ENCODE measurements at places on chromosomes 13 and 19.

DNA sequence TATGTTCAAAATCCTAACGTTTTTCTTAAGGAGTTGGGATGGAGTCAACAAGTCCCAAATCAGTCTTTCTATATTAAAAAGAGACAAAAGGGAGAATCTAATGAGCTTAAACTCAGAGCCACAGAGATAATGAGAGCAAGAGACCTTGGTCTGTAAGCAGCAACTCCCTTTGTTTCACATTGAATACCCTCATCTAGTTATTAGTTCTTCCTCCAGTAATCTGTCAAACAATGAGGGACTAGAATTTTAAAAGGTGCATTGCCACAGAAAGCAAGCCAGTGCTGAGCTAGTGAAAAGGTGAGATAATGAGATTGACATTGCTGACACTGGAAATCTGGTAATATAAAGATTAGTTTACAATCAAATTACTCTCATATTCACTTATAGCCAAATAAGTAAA is 718.6 kb downstream of the DACH1 start:
- no peaks in the 10 kb centered on the region for H3K4me1 ChIP-seq
- no peak for DNase-seq
- H3K27ac ChIP-seq: no peak overlapping the region
- no peaks in the 10 kb centered on the region for H3K36me3 ChIP-seq
- H3K4me3 ChIP-seq: no peak overlapping the region

- H3K27me3 ChIP-seq: no peaks in the 10 kb centered on the region
- no peaks in the 10 kb centered on the region for H3K4me1 ChIP-seq
- no peak overlapping the region for H3K27ac ChIP-seq
- no peaks in the 10 kb centered on the region for H3K36me3 ChIP-seq
- no peak for DNase-seq
Measured at GRCh38 chr13:38141792-38142191, 207.9 kb upstream of the UFM1 start.

DNA sequence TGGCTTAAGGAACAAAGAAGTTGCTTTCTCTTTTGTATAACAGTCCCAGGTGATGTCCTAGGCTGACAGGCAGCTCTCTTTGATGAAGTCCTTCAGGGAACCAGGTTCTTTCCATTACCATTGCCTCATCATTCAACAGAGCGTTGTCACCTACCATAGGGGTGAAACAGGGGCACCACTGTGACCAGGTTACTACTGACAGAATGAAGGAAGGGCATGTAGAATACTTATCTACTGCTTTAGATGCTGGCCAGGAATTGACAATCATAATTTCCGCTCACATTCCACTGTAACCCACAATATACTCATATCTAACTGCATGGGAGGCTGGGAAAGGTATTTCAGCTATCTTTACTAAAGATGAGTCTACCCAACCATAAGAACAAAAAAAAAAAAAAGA is 148.0 kb upstream of the FNDC3A start:
- H3K27ac ChIP-seq: no peak overlapping the region
- no peak overlapping the region for H3K4me3 ChIP-seq
- H3K4me1 ChIP-seq: peaks cover 17% of the 10 kb centered on the region
- peaks cover 10% of the 10 kb centered on the region for H3K36me3 ChIP-seq
- no peak for DNase-seq

- no peak overlapping the region for H3K27ac ChIP-seq
- H3K4me1 ChIP-seq: peaks cover 11% of the 10 kb centered on the region
- no peaks in the 10 kb centered on the region for H3K27me3 ChIP-seq
- peaks cover 29% of the 10 kb centered on the region for H3K36me3 ChIP-seq
Measured at GRCh38 chr19:887599-887998, 5.4 kb downstream of the MED16 start.

DNA sequence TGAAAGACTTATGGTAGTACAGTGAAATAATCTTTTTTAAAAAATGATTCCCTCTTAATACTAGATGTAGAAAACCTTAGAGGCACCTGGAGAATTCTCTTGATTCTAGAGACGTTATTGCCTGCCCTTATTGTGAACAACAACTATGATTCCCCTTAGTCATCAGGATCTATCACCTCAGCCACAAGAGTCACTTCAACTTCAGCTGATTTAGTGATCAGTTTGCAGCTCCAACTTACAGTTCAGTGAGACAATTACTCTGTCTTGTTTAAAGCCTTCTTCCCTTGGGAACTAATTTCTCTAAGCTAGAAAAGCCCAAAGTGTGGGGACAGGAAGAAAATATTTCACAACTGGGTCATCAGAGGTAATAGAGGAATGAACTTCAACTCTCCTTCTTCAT is 254.3 kb upstream of the SLITRK1 start:
- H3K27me3 ChIP-seq: no peaks in the 10 kb centered on the region
- H3K27ac ChIP-seq: peak overlapping the region; percentile 87
- H3K4me3 ChIP-seq: peak overlapping the region; percentile 30
- H3K36me3 ChIP-seq: no peaks in the 10 kb centered on the region
- peaks cover 23% of the 10 kb centered on the region for H3K4me1 ChIP-seq

- no peaks in the 10 kb centered on the region for H3K27me3 ChIP-seq
- H3K36me3 ChIP-seq: peaks cover 34% of the 10 kb centered on the region
- peak overlapping the region; percentile 78 for H3K27ac ChIP-seq
- H3K4me3 ChIP-seq: no peak overlapping the region
- H3K4me1 ChIP-seq: peaks cover 85% of the 10 kb centered on the region
Measured at GRCh38 chr19:19602136-19602712, 16.3 kb downstream of the PBX4 start.

DNA sequence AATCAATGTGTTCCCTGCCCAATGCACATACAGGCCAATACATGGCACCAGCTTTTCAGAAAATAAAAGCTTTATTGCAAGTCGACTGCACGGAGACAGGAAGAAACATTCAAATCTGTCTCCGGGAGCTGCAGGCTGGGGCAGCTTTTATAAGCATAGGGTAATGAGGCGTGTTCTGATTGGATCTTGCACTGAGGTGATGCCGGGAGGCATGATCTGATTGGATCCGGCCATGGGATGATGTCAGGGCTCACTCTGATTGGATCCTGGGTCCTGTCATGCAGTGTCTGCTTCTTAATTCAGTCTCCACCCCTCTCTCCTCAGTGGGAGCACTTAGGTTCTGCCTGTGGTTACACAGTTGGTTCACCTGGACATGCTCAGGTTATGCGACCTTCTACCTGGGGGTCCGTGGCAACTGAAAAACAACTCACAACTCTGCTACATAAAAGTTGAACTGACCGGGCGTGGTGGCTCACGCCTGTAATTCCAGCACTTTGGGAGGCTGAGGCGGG is 11.8 kb upstream of the FBN3 start:
- DNase-seq: peak; percentile 29
- no peaks in the 10 kb centered on the region for H3K36me3 ChIP-seq
- H3K4me3 ChIP-seq: no peak overlapping the region
- H3K4me1 ChIP-seq: peaks cover 9% of the 10 kb centered on the region
- no peak overlapping the region for H3K27ac ChIP-seq

- no peak for DNase-seq
- H3K36me3 ChIP-seq: no peaks in the 10 kb centered on the region
- H3K27me3 ChIP-seq: no peaks in the 10 kb centered on the region
- no peaks in the 10 kb centered on the region for H3K4me1 ChIP-seq
- H3K4me3 ChIP-seq: no peak overlapping the region
Measured at GRCh38 chr13:60753641-60754040, 356.6 kb downstream of the TDRD3 start.

- no peak for DNase-seq
- H3K27ac ChIP-seq: no peak overlapping the region
- no peaks in the 10 kb centered on the region for H3K36me3 ChIP-seq
- no peak overlapping the region for H3K4me3 ChIP-seq
- peaks cover 7% of the 10 kb centered on the region for H3K27me3 ChIP-seq
Measured at GRCh38 chr13:106417467-106418110, 117.9 kb downstream of the EFNB2 start.

DNA sequence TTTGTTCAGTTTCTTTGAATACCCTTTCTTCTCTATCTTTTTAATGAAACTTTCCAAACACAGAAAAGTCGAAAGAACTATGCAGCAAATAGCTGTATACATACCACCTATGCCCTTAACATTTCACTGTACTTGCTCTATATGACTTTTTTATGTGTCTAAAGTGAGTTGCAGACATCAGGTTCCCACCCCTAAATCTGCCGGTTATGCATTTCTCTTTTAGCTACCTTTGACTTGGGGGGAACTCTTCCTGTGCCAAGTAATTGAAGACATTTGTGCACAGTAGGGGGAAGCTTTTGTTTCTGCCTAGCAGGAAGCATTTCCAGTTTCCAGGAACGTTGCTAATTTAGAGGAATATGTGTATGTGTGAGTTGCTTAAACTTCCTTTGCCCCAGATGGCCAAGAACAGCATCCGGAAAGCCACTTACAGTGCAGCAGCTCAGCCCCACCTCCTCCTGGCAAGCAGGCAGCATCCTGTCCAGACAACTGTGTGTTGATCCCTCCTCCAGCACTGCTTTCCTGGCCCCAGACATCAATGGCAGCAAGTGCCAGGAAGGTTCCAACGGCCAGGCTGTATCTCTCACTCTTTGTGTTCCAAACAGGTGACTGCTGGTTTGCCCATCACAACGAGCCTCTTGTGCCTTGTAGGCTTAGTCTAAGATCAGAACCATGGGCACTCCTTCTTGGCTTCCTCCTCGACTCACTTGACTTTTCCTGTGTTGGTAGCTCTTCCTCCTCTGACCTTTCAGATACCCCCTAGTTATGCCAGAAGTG is 14.7 kb upstream of the GRAMD1A start:
- peak overlapping the region; percentile 81 for H3K27ac ChIP-seq
- peak; percentile 61 for DNase-seq
- H3K4me1 ChIP-seq: peaks cover 25% of the 10 kb centered on the region
- H3K4me3 ChIP-seq: peak overlapping the region; percentile 25
- H3K36me3 ChIP-seq: no peaks in the 10 kb centered on the region
- H3K27me3 ChIP-seq: peaks cover 23% of the 10 kb centered on the region

- peaks cover 35% of the 10 kb centered on the region for H3K4me1 ChIP-seq
- peak; percentile 72 for DNase-seq
- peak overlapping the region; percentile 82 for H3K27ac ChIP-seq
- H3K4me3 ChIP-seq: peak overlapping the region; percentile 85
- peaks cover 6% of the 10 kb centered on the region for H3K36me3 ChIP-seq
Measured at GRCh38 chr19:8505680-8506401, 3.4 kb upstream of the PRAM1 start.

GRCh38 chr13:35530581-35530980 is 54.1 kb upstream of the MAB21L1 start:
- H3K27ac ChIP-seq: no peak overlapping the region
- no peak for DNase-seq
- H3K27me3 ChIP-seq: no peaks in the 10 kb centered on the region
- no peaks in the 10 kb centered on the region for H3K36me3 ChIP-seq
- no peaks in the 10 kb centered on the region for H3K4me1 ChIP-seq
- H3K4me3 ChIP-seq: no peak overlapping the region

DNA sequence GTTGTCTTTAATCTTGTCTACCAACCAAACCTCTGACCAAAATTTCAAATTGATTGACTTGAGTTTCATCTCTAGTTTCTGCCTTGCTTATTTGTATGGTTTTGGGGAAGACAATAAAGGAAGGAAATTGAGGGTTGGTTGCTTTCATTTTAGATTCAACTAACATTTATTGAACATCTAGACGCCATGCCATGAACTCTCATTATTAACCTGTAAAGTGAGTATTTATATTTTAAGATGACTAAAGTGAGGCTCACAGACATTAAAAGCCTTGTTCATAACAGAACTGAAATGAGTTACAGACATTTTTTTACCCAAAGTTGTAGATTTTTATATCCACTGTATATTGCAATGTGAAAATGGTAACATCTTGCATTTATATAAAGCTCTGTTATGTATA is 239.3 kb downstream of the LMO7 start:
- peak overlapping the region; percentile 5 for H3K27ac ChIP-seq
- no peak for DNase-seq
- H3K4me1 ChIP-seq: peaks cover 35% of the 10 kb centered on the region
- peaks cover 5% of the 10 kb centered on the region for H3K27me3 ChIP-seq
- no peak overlapping the region for H3K4me3 ChIP-seq

DNA sequence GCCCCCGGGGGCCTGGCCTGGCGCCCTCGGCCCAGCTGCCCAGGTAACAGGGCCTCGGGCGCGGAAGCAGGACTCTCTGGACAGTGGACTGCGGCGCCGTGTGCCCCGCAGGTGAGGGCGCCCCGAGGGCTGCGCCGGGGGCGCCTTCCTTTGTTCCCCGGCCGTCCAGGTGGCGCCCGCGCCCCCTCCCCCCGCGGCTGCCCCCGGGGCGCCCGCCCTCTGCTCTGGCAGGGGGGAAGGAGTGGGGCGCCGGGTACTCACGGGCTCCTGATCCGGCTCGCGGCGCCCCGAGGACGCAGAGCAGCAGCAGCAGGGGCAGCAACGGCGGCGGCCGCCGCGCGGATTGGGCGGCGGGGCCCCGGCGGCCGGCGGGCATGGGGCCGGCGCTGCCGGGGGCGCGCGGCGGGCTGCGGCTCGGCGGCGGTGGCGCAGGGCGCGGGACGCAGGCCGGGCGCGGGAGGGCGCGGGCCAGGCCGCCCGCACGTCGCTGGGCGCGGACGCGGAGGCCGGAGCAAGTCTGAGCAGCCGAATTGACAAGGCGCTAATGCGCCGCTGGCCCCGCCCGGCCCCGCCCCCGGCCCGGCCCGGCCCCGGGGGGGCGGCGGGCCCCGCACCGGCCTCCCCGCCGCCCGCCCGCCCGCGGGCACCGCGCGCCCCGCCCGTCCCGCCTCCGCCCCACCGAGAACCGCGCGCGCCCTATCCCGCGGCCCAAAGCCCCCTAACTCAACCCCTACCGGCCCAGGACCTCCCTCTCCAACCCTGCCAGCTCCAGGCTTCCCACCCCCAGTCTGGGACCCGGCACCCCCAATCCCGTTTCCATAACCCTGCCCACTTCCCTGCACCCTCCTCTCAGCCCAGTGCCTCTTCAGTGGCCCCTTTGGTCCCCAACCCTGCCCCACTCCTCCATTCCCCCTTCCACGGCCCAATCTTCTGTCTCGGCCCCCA is at the start of gene CRLF1:
CRLF1 (minus strand) TSS at position 519 of the 945 bp plus-strand sequence; CDS start at position 376, 143 bp downstream.
- no peak within 1 kb of the TSS for H3K4me3 ChIP-seq
- no peak within 1 kb of the TSS for H3K27ac ChIP-seq
- peaks cover 8% of the 10 kb centered on the region for H3K4me1 ChIP-seq
- no peak for DNase-seq
- peaks cover 2% of the 10 kb centered on the region for H3K36me3 ChIP-seq
- peaks cover 92% of the 10 kb centered on the region for H3K27me3 ChIP-seq

GRCh38 chr19:39177110-39177699 is 19.6 kb upstream of the NCCRP1 start:
- H3K36me3 ChIP-seq: peaks cover 5% of the 10 kb centered on the region
- DNase-seq: no peak
- H3K4me3 ChIP-seq: no peak overlapping the region
- no peaks in the 10 kb centered on the region for H3K27me3 ChIP-seq
